ENCODE measurements at places on chromosomes 6 and 20.

DNA sequence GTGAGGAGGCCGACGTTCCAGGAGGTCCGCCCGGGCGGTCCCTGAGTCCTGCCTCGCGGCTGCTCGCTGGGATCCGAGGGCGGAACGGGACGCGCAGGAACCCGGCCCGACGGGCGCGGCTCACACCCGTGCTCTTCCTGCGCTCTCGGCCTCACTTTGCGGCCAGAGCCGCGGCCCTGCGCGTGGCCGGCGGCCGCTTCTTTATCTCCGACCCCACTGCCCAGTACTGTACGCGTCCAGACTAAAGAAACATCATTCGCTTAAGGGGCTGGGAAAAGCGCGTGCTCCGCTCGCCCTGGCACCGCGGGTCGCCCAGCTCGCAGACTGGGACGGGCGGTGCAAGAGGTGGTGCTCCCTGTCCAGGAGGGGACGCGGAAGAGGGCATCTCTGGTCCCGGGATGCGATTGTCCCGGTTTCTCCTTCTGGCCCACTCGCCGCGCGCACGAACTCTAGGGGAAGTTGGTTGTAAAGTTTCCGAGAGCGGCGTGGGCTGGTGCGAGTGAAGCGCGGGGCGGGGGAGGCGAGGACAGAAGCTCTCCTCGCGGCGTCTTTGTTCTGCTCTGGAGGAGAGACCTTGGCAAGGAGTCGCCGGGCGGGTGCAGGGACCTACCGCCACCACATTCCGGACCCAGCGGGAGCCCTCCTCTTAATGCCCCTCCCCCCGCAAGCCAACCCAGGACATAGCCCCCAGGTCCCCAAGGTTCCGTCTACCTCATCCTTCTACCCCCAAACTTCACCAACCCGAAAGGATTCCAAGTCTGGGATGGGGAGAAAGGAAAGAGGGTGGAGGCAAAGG is 71.0 kb downstream of the SOX4 start:
- no peak for DNase-seq

GRCh38 chr6:35919085-35919826 is 1.6 kb downstream of the SRPK1 start:
- no peak for DNase-seq

GRCh38 chr20:43726811-43727338 is at the start of gene GTSF1L:
GTSF1L (minus strand) TSS chr20:43727002; CDS start chr20:43726694, 308 bp downstream.
- no peak for DNase-seq

DNA sequence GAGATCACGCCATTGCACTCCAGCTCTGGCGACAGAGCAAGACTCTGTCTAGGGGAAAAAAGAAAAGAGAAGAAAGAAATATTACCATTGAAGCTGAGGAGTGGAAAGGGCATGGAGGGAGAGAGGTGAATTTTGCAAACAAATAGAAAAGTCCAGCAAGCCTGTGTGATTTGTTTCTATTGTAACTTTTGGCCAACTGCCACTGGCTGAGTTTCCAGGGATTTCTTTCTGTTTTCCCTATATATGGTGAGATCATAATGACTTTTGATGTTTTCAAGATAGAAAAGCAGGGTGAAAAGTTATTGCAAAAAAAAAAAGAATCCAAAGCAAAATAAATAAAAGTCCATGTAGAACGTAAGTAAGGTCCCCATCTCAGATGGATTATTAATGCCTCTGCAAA is 184.2 kb upstream of the RALGAPA2 start:
- no peak for DNase-seq

GRCh38 chr6:120320481-120321162 is 971.1 kb upstream of the MAN1A1 start:
- DNase-seq: no peak

DNA sequence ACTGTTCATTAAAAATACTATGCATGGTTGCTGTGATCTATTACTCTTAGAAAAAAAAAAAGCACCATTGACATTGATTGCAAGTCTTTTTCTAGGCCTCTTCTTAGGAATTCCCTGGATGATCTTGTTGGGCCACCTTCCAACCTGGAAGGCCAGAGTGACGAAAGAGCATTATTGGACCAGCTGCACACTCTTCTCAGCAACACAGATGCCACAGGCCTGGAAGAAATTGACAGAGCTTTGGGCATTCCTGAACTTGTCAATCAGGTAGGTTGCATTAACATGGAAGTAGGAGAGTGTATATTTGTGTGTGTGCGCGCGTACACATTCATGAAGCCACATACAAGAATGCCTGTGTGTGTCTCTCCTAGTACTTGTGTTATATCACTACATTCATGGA is 140.4 kb downstream of the NCOA3 start:
- DNase-seq: no peak

DNA sequence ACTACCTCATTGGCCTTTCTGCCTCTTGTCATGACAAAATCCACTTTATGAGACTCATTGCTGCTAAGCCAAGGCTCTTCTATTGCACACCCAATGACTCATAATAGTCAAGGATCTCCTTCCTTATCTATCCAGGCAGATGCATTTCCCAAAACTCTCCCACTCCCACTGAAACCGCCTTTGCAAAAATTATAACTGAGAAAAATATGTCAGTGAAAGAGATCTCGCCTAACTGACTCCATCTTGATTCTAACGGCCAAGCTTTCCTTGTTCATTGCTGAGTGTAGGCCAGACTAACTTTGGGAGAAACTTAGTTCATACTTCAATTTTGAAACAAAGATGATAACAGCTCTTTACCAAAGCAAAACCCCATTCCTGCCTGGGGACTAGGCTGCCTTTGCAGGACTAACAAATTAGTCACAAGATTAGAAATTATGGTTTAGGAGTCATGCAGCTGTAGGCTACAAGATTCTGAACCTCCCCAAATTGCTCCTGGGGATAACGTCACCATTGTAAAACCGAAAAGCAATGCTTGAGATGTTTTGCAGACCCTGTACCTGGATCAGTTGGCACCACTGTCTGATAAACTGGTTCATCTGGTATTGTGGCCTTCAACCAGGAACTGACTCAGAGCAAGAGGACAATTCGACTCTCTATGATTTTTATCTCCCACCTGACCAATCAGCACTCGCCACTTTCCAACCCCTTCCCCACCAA is 47.1 kb downstream of the HAO1 start:
- no peak for DNase-seq

GRCh38 chr6:92201618-92202017 is 1217.7 kb downstream of the EPHA7 start:
- DNase-seq: no peak

- no peak for DNase-seq
Observed at GRCh38 chr6:130932921-130933320, 105.7 kb downstream of the SMLR1 start.

DNA sequence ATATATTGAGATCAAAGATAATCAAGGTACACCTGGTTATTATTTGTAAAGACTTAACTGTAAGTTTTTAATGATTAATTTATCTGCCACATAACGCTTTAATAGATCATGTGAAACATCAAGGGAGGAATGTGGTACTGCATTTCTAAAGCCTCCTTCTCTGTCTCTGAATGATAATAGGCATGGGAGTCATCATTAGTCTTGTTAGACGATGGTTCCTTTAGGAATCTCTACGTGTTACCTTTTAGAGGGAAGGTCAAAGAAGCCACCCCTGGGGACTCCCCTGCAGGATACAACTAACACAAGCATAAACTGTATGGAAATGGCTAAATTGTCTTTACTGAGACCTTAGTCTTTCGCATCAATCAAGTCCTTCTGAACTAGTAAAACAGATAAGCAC is 173.6 kb upstream of the MCHR2 start:
- DNase-seq: no peak

DNA sequence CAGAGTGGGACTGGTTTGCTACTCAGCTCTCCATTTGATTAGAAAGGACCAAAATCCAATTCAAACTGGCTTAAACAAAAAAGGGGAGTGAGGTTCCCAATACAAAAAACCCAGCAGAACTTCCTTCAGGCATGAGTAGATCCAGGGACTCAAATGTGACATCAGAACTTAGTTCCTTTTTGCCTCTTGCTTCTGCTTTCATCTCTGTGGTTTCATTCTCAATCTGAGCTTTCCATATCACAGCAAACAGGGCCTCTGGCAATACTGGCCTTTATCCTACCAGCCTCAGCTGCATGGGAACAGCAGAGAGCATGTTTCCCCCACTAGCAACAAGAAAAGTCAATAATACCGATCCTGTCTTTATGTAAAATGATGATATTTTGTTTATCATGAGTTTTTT is 28.6 kb upstream of the PRELID3B start:
- no peak for DNase-seq

Data from GM18507 (cell line).